ENCODE measurements at places on chromosomes 16 and 17.

- no peak for DNase-seq
Measured at GRCh38 chr16:85288869-85289660, 176.8 kb upstream of the CIBAR2 start.

- no peak for DNase-seq
Measured at GRCh38 chr17:35807371-35808144, 1.7 kb upstream of the TAF15 start.

- DNase-seq, result no peak
Measured at GRCh38 chr17:81967533-81968395, 6.8 kb upstream of the NOTUM start.

GRCh38 chr16:55101026-55101425 lies 170.4 kb downstream of the IRX5 start:
- DNase-seq, result no peak

GRCh38 chr16:82067042-82067803 lies 32.2 kb downstream of the HSD17B2 start:
- no peak for DNase-seq
